Effector memory CD4-positive, alpha-beta T cell (primary cell): ENCODE measurements at places on chromosomes 6 and 20.

- no peak for DNase-seq
These were observed 77.1 kb downstream of the PLEKHG1 start for GRCh38 chr6:150676772-150677171.

- DNase-seq = peak; percentile 2
These were observed 185.6 kb downstream of the TSHZ2 start for GRCh38 chr20:53157443-53158408.

DNA sequence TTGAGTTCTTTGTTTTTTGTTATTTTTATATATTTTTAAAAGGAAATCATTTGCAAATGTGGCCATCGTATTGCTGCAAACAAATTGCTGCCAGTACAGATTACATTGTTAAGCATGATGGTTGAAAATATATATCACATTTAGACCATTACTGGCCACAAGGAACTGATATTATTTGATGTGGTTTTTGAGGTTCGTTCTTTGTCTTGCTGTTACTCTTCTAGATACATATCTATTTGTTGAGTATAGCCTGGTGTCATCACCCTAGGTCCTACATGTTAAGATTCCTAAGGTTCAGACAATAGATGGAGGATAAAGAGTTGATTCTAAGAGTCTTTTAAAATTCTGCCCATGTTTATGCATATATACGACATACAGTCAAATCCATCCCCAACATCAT, 306.0 kb downstream of the FARS2 start:
- DNase-seq = no peak

- no peak for DNase-seq
These were observed 6.6 kb upstream of the TBC1D7 start for GRCh38 chr6:13334953-13335352.
